ENCODE measurements at places on chromosomes 7 and 10.

DNA sequence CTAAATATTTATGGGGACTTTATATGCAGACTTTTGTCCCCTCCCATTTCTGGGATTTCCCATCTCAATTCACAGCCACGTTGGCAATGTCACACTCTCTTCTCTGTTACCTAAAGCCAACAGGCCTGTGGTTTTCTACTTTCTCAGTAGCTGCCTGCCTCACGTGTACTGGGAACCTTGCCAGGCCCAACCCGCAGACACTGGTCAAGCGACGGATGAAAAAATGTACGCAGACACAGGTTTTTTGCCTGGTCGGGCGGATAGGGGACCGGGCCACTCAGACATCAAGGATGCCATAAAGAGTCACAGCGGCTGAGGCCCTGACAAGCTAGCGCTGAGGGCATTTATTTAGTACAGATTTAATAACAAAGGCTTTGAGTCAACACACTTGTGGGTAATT lies 204.4 kb upstream of the DPP6 start:
- DNase-seq: no peak

DNA sequence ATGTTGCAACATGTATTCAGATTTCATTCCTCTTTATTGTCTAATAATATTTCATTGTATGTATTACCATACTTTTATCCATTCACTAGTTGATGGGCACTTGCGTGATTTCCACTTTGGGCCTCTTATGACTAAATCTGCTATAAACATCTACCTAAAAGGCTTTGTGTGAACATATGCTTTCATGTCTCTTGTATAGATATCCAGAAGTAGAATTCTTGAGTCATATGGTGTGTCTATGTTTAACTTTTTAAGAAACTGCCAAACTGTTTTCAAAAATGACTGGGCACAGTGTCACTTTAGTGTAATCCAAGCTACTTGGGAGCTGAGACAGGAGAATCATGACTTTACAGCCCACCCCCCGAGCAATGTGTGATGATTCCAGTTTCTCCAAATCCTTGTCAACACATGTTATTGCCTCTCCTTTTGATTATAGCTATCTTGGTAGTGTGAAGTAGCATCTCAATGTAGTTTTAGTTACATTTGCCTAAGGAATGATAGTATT lies 618.9 kb upstream of the C7orf33 start:
- DNase-seq: no peak

DNA sequence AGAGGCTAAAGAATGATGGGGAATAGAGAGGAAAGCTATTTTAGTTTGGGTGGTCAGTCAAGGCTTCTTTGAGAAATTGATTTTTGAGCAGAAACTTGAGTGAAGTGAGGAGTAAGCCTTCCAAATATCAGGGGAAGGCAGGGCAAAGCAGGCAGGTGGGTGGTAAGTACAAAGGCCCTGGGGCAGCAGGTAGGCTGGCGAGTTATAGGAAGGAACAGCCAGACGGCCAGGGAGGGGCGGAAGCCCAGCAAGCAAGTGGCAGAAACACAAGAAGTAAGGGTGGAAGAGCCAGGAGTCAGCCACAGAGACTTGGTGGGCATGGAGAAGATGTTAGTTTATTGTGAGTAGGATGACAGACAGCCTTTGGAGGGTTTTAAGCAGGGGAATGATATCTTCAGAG lies 34.9 kb downstream of the VWA2 start:
- DNase-seq: no peak

DNA sequence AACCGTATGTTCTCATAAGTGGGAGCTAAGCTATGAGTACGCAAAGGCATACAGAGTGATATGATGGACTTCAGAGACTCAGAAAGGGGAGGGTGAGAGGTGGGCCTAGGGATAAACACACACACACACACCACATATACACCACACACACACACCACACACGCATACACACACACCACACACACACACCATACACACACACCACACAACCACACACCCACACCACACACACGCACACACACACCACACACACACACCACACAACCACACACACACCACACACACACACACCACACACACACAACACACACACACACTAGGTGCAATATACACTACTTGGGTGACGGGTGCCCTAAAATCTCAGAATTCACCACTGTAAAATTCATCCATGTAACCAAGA lies 113.6 kb upstream of the ADAM12 start:
- no peak for DNase-seq

- DNase-seq: peak; percentile 24
Observed at GRCh38 chr10:129658376-129659072, 191.5 kb downstream of the MGMT start.

DNA sequence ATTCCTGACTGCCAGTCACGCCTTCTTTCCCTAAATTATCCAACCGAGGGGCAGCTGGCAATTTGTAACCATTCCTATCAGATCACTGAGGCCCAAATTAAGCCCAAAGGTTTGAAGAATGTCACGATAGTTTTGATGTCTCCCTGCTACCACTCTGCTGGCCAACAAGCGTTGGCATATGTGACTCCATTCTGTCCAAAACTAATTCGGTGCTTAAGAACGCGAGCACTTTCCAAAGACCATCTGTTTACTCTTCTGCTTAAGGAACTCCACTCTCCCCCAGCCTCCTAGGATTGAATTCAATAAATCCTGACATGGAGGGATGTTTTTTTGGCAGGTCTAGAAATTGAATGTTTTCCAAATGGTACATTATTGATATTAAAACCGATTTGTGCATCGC lies 131.5 kb upstream of the CTBP2 start:
- no peak for DNase-seq

DNA sequence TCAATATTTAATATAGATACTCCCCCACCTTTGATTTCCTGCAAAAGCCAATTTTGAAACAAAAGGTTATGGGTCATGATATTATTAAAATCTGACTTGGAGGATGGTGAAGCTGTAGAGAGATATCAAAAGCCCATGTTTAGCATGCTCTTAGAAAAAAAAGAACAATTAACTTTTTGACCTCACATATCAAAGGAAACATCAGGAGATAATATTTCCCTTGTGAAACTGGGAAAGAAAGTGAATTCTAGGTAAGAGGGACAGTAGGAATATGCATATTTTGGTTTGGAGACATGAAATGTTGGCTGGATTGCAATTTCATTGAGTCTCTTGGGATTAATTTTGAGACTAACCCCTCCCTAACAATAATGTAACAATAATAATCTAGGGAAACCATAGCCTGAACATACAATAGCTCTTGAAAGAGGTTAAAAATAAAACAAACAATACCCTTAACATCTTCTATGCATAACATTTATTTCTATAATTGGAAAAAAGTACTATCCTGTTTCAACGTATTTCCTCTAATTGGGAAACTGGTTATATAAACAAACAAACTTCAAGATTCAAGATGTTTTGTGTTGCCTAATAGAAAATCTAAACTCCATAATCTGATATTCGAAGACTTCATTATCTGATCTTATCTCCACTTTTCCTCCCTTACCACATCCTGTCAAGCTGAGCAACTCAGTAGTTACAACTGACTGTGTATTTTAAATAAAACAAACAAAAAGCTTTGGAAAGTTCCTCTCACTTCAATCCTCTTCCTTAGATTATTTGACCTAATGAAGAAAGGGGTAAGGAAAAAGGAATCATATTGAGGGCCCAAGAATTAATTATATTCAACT lies 14.8 kb downstream of the TMEM26 start:
- peak; percentile 6 for DNase-seq

GRCh38 chr7:100057006-100057405 lies 7.4 kb downstream of the ZSCAN21 start:
- no peak for DNase-seq

GRCh38 chr7:264541-265191 lies 25.3 kb upstream of the FOXL3 start:
- no peak for DNase-seq

DNA sequence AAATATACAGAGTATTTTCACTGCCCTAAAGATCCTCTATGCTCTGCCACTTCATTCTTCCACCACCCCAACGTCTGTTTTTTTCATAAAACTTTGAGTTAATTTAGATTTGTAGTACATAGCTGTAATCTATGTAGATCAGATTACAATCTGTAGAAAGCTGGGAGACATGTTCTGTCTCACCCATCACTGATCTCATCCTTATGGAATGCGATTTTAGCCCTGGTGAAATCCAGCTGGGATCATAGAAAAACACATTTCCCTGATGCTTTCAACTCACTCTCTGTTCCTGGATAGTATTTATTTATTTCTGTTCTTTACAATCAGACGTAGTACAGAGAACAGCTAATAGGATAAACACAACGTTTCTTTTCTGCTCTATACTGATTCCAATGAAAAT lies 521.0 kb downstream of the KIF20B start:
- DNase-seq: peak; percentile 5

- no peak for DNase-seq
Observed at GRCh38 chr7:1232103-1232466, 587 bp upstream of the UNCX start.

DNA sequence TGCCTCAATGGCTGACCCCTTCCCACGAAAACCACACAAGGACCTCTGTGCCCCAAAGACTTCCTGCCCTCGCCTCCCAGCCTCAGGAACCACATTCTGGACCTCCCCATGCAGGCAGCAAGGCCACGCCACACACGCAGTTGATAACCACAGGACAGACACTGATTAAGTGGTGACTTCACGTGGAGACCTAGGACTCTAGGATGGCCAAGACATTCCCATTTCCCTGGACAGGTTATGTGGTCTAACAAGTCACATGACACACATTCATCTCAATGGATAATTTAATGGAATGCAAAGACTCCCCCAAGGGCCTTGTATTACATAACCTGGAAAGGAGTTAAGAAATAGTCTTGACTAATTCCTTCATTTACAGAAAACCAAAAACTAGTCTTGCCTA lies 110.2 kb downstream of the LARP4B start:
- DNase-seq: peak; percentile 53

DNA sequence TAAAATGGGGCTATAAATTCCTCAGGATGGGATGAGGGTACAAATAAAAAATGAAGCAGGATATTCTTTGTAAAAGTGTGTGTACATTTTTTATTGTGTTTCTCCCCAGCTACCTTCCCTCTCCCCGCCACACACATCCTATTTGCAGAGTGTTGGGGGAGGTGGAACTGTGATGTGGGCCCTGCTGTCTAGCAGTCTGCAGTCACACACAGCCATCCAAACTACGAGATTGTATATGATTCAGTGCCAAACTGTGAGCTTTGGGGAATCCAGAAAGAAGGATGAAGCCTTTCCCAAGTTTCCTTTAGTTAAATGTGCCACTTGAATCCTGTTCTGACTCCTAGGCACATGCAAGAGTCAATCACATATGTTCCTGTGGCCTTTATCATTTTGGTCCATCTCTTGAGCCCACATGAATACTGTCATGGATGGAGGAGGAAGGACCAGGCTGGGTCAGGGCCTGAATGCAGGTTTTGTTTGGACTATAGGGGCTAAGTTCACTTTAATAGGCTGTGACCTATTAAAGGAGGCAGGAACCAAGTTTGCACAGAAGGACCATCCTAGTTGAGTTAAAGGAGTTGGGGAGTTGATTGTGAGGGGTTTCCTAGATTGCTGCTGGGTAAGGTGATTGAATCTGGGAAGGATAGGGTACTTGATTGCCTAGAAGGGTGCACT lies 1.1 kb upstream of the SEMA4G start:
- no peak for DNase-seq

DNA sequence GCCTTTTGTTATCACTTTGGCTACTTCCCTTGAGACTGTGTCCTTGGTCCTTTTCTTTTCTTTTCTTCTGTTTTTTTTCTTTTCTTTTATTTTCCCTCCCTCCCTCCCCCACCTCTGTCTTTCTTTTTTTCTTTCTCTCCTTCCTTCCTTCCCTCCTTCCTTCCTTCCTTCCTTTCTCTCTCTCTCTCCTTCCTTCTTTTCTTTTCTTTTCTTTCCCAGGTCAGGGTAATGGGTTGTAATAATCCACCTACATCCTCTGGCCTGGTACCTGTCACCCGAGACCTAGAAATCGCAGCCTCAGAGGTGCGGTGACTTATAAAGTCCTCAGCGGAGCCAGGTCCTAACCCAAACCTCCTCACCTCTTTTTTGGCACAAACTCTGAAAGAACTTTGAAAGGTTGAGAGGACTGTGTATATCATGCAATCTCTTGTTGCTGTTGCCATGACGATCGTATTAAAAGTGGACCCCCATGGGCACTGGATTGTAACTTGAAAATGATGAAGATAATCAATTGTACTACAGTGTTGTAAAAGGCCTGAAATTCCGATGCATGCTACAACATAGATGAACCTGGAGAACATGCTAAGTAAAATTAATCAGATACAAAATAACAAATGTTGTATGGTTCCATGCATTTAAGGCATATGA lies 140.7 kb upstream of the AGK start:
- DNase-seq: no peak

GRCh38 chr10:79298403-79299244 lies 48.6 kb upstream of the PPIF start:
- DNase-seq: peak; percentile 100

GRCh38 chr7:101271021-101271420 lies 26.1 kb upstream of the FIS1 start:
- DNase-seq: no peak

DNA sequence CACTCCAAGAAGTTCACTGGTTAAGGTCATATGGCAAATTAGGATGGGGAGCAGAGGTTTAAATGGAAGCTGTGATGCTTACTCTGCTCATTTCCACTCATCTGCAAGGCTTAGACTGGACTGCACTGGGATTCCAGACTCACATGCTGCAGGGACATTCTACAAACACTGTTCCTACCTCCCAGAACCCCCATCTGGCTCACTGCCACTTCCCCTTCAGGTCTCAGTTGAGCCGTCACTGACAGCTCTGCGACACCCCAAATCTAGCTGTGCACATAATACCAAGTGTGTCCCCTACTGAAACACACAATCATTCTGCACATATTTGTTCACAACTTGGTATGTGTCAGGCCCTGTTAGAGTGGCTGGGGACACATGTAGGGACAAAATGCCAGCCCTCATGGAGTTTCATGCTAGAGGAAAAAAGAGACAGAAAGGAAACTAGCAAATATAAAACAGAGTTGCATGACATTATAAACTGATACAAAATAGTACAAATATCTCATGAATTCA lies 5.4 kb downstream of the PRKCQ start:
- DNase-seq: no peak

DNA sequence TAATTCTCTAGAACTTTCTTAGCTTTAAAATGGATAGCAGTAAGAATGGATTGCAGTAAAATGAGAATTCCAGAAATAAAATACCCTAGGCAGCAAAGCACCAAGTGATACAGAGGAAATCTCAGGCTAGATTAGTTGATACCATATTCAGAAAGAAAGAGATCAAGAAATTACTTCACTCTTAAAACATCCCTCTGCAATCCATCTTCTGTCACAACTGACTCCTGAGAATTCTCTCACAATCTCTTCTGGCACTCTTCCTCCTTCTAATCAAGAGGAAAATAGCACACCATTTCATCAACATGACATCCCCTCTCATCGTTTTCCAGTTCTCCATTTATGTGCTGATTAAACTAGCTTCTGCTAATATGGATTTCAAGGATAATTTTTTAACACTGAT lies 42.2 kb upstream of the LAMB1 start:
- no peak for DNase-seq

GRCh38 chr10:96586419-96587263 lies at the start of gene TM9SF3:
Gene TM9SF3, minus strand, starts transcription at chr10:96587012. Its CDS starts 177 bp downstream, at chr10:96586835.
- DNase-seq: peak; percentile 98

Measured in GM23248 (cell line).